ENCODE measurements at places on chromosomes 11 and 22. TPM values are rescaled to one million over a fixed set of nuclear protein-coding genes. Genes with fewer than 3 reads are reported as not detected.

GRCh38 chr22:35250156-35250555, 7.1 kb upstream of the HMGXB4 start:
- DNase-seq: no peak

Gene PRG3
- total RNA-seq: not detected

DNA sequence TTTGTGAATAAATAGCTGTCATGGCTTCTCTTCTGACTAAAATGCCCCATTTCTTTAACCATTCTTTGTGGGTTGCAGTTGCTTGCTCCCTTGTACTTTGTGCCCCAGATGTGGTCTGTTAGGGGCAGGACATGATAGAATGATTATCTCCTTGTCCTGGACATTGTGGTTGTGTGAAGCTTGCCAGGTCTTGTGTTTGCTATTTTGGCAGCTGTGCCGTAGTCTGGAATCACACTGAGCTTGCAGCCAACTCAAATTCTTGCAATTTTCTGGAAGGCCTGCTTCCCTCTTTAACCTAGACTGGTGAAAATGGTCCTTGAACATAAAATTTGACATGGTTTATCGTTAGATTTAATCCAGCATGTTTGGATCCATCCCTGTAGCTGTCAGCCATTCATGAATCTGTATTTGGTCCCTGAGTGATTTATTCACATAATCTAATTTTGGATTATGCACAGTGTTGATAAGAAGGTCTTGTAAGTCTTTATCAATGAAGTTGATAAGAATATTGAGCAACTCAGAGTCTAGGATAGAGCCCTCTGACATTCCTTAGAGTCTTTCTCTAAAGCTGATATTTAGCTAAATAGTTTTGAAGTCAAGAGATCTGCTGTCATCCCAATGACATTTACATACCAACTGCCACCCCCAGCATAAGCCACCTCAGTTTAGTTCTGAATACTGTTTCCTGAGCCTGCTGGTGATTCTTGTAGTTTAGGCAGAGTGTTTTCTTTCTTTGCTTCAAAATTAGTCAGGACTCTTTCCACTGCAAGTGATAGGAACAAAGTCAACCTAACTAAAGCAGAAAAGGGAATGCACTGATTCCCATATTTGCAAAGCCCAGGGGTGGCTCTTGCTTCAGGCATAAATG, 9.8 kb downstream of the SPON1 start:
- DNase-seq: no peak

Gene DGAT2
- total RNA-seq: not detected

- DNase-seq: peak; percentile 95
These were observed 34.2 kb downstream of the PHF21B start for GRCh38 chr22:44975427-44976262.

- no peak for DNase-seq
These were observed at the start of gene MGAT3 for GRCh38 chr22:39456522-39457197. Gene MGAT3, plus strand, starts transcription at chr22:39457012. Its CDS starts 30,336 bp downstream, at chr22:39487348.
